ENCODE measurements at places on chromosomes 4 and X.
A peak's percentile ranks its signal among the peaks of the same experiment; 100 is the strongest.

- DNase-seq: no peak
Observed at GRCh38 chrX:110671068-110671803, 124.4 kb downstream of the CHRDL1 start.

GRCh38 chr4:183437452-183437851 is 7.0 kb upstream of the CDKN2AIP start:
- no peak for DNase-seq

DNA sequence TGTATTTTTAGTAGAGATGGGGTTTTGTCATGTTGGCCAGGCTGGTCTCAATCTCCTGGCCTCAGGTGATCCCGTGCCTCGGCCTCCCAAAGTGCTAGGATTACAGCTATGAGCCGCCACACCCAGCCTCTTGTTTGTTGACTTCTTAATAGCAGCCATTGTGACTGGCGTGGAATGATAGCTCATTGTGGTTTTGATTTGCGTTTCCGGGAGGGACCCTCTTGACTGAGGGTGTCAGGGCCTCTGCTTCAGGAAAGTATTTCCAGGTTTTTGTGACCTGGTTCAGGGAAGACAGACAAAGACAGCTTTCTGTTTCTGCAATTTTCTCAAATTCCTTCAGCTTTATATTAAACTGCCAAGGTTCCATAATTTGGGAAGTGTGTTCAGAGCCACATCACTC is 15.1 kb downstream of the CSF2RA start:
- no peak for DNase-seq

GRCh38 chr4:78292341-78292740 is 235.2 kb downstream of the FRAS1 start:
- DNase-seq: no peak

GRCh38 chr4:103324811-103325210 is 126.7 kb upstream of the CENPE start:
- no peak for DNase-seq

DNA sequence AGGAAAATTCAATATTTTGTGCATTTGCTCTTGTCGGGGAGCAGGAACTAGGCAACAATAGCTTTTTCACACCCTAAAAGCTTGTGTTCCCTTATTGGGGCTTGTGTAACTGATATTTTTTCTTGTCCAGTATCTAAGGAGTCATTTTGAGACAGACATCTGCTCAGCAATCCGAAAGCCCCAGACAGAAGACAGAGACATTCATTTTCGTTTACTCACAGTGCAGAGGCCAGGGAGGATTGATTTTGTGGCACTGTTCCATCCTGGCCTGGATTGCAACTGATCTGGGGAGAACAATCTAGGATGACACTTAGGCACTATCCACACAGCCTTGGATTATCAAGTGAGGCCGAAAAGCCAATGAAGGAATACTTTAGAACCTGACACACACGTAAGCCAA is 27.4 kb upstream of the PLAC1 start:
- DNase-seq: no peak

- no peak for DNase-seq
Observed at GRCh38 chrX:11533199-11533651, 132.5 kb downstream of the ARHGAP6 start.

DNA sequence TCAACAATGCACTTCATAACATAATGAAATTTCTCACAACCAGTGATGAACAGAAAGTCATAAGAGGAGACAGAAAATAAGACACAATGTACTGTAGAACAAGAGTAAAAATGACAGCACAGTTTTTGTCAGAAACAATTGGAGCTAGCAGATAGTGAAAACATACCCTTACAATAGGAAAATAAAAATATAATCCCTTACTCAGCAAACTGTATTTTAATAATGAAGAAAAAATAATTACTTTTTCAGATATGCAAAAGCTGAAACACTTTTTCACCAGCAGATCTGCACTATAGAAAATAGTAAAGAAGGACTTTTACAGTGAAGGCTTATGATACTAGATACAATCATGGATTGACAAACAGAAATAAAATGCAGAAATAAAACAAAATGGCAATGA is 126.3 kb downstream of the TRAM1L1 start:
- DNase-seq: no peak

DNA sequence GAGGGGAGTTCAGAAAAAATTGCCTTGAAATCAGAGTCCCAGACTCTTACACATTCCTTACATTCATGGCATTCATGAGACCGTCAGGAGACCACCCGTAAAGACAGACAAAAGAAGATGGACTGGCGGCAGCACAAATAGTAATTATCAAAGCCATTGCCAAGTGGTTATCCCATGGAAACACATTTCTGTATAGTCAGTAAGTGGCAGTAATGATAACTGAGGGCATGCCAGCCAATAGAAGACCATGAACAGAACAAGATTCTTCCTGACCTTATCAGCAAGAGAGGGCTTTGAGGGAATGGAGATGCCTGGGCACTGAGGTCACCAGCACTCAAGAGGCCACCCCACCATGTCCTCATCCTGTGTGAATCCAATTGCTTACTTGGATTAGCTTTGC is 121.7 kb upstream of the HCCS start:
- DNase-seq: no peak

DNA sequence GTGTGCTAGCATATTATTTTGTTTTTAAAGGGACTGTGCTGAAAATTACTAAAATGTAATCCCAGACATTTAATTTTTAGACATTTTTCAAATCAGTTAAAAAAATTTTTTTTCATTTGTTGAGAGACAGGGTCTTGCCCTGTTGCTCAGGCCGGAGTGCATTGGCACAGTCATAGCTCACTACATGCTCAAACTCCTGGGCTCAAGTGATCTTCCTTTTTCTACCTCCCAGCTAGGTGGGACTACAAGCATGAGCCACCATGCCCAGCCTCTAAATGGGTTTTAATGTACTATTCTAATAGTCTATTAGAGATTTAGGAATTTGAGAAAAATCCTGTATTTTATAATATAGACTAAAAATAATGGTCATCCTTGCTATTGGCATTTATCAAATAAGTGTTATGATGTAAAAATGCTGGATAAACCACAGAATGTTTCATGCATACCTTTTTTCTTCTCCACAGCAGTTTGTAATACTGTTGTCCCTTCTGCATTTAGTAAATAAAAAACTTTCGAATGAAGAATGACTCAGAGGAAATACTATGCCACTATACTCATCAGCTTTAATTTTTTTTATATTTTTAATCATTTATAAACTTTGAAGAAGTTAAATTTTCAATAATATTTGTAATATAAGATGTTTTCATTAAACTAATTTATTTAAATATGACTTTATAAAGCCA is 29.9 kb downstream of the CPEB2 start:
- DNase-seq: no peak

DNA sequence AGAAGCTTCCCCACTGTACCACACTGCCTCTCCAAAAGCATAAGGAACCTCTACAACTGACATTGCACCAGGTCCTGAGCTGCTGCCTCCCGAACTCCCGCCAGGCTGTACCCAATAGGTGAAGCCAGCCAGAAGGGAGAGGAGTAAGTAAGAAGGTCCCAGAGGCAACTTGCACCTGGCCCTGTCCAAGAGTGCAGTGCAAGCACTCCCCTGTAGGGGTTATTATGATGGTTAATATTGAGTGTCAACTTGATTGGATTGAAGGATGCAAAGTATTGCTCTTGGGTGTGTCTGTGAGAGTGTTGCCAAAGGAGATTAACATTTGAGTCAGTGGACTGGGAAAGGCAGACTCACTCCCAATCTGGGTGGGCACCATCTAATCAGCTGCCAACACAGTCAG is 879.3 kb upstream of the SLIT2 start:
- DNase-seq: no peak

DNA sequence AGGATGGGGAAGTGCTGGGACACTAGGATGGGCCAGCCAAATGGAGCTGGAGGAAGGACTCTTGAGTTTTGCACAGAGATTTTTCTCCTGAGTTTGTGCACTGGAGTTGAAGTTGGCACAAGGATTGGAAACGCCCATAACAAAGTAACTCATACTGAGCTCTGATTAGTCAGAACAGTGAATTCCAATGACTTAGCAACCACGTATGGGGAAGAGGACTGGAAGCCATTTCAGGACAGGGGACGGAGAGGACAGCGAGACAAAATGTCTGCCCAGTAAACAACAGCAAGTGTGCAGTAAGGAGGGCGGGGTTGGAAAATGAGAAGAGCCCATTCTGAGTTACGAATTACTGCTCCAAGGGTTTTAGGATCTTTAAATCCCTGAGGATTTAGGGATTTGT is 5.9 kb downstream of the RIPPLY1 start:
- DNase-seq: no peak

GRCh38 chr4:123876143-123876542 is 479.5 kb downstream of the SPRY1 start:
- no peak for DNase-seq

DNA sequence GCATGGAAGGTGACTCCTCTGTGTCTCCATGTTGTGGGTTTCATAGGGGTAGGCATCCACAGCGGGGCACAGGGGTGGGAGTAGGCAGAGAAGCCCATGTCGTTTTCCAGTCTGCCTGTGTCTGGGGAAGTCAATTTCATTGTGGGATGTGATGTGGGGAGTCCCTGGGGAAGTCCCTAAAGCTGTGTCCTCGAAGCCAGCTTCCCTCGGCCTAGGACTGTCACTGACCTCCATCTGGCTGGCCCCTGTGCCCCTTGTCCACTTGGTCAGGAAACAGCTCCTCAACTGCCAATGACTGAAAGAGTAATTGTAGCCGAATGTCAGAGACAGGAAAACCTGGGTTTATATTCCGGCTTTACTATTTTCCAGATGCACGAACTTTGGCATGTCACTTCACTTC is 109.6 kb downstream of the DRD5 start:
- no peak for DNase-seq

GRCh38 chr4:32499171-32499570 is 1779.0 kb downstream of the PCDH7 start:
- DNase-seq: no peak

- no peak for DNase-seq
Observed at GRCh38 chrX:9861711-9862110, 75.5 kb downstream of the SHROOM2 start.

GRCh38 chr4:82890901-82891706 is at the start of gene SEC31A:
Gene SEC31A, minus strand, starts transcription at chr4:82891153. Its CDS starts 9,217 bp downstream, at chr4:82881936.
- peak; percentile 93 for DNase-seq

GRCh38 chr4:120432301-120432860 is 365.7 kb upstream of the MAD2L1 start:
- no peak for DNase-seq

DNA sequence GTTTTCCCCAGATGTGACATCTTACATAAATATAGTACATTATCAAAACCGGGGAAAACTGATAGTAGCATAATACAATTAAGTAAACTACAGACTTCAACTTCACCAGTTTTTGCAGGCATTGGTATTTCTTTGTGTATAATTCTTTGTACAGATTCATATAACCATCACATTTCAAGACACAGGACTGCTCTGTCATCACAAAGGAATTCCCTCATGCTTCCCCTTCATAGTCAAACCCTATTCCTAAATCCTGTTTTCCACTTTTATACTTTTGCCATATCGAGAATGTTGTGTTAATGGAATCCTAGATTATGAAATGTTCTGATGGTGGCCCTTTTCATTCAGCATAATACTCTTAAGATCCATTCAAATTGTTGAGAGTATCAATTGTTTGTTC is 36.0 kb downstream of the STIM2 start:
- no peak for DNase-seq

Measured in stimulated activated naive CD4-positive, alpha-beta T cell (primary cell).